T follicular helper cell (primary cell): ENCODE measurements at places on chromosomes 1 and 21.

- DNase-seq, result no peak
These were observed 20.0 kb upstream of the TACSTD2 start for GRCh38 chr1:58597076-58597475.

- no peak for DNase-seq
These were observed 584.1 kb downstream of the AJAP1 start for GRCh38 chr1:5238351-5239130.

- DNase-seq, result no peak
These were observed 13.6 kb downstream of the ATP1B1 start for GRCh38 chr1:169120066-169120465.

GRCh38 chr1:175978476-175978875 is 228.6 kb downstream of the COP1 start:
- no peak for DNase-seq

DNA sequence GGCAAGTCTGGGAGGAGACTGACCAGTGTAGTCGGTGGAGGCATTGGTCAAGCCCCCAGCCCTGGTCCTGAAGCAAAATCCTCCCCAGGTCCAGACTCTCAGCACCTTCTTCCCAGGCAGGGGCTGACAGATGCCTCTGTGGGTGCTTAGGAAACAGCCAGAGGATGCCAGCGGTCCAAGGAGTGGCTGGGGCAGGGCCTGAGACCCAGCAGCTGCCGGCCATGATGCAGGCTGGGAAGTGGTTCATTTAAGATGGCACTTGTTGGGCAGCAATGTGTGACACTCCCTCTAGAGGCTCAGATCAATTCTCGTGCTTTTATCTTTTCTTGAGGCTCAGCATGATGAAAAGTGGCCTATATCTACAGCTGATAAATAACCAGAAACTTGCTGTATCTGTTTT is 165.0 kb upstream of the VAMP3 start:
- no peak for DNase-seq

DNA sequence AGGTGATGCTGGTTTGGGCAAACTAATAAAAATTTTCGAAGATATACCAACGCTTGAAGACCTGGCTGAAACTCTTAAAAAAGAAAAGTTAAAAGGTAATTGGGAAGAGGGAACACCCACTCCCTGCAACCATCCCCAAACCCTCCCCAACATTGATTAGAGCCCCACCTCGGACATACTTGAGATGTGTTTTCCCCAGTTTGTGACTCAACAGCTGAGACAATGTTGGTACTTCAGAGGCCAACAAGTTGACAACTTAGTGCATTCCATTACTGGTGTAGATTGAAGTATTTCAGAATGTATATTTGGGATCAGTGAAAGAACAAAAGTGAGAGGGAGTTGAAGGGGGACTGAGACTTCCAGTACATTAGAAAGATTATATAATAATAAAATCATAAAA is 5.1 kb downstream of the IFI16 start:
- DNase-seq, result no peak
